A673 (cell line): ENCODE measurements at places on chromosomes 7 and 10. TPM values are rescaled to one million over a fixed set of nuclear protein-coding genes. Genes with fewer than 3 reads are reported as not detected.

GRCh38 chr10:86922553-86922961, 34.9 kb downstream of the MMRN2 start:
- peaks cover 83% of the 10 kb centered on the region for H3K36me3 ChIP-seq
- H3K4me3 ChIP-seq, result no peak overlapping the region
- no peak overlapping the region for H3K27ac ChIP-seq
- no peak for DNase-seq

DNA sequence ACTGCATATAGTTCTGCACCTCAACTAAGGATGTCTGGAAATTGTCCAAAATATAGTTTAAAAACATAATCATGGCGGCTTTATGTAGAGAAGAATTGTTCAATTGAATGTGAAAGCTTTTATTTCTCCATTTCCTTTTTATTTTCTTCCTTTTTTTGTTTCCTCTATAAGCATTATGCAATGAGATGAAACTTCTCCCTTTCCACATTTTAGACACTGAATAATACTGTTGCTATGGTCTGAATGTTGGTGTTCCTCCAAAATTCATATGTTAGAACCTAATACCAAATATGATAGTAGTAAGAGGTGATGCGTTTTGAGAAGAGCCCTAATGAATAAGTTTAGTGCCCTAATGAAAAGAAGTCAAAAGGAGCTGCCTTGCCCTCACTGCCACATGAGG, 175.0 kb downstream of the RNLS start:
- H3K4me1 ChIP-seq, result no peaks in the 10 kb centered on the region
- H3K4me3 ChIP-seq, result no peak overlapping the region
- H3K27me3 ChIP-seq, result no peaks in the 10 kb centered on the region
- H3K27ac ChIP-seq, result no peak overlapping the region
- H3K36me3 ChIP-seq, result no peaks in the 10 kb centered on the region
- DNase-seq, result no peak

DNA sequence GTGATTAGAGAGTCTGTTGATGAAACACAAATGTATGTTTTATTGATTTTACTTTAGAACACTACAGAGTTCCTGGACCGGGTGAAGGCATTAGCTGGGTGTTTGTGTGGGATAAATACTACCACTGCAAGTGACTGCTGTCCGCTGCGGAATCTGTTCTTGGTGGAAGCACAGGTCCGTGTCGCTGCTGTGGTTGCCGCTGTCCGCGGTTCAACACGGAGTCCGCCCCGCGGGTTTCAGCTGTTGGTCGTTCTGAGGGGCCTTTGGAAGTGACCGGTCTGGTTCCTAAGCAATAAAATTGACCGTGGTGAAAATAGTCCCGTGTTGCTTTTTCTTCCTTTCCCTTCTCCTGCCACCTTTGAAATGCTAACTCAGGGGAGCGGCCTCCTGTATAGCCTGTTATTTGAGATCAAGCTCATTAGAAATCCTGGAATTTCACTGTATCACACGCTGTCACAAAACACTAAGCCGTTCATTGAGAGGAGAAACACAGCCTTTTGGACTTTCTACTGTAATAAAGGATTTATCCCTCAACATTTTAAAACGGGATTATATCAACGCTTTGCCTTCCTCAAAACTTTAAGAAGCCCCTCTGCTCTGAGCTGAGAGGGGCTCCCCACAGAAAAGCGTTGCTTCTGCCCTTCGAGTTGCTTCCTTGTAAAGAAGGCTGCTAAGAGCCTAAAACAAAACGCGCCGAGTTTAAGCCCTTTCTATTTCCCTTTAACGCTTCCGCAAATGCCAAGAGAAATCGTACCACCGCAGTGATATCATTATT, 2.6 kb downstream of the NKX6-2 start:
- peaks cover 52% of the 10 kb centered on the region for H3K27me3 ChIP-seq
- H3K4me1 ChIP-seq, result no peaks in the 10 kb centered on the region
- no peak overlapping the region for H3K4me3 ChIP-seq
- no peak overlapping the region for H3K27ac ChIP-seq
- no peak for DNase-seq

Gene HMX3
- 0.26 TPM in 1 of 2 replicates, not detected in the other for total RNA-seq

DNA sequence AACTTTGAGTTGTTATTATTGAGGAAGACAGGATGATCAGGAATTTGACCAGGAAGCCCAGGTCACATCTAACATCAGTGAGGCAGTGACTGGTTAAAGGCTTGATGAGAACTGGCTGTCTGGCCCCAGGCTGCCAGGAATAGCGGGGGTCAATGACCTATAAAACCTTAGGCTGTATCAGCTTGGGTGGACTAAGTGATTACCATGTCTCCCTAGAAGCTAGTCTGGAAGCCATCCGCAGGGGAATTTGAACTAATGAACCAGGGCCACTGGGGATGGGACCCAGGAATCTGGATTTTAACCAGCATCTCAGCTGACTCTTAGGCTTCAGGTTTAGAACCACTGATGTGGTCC, 56.6 kb downstream of the BPGM start:
- H3K4me1 ChIP-seq, result no peaks in the 10 kb centered on the region
- no peak for DNase-seq
- no peaks in the 10 kb centered on the region for H3K27me3 ChIP-seq
- no peak overlapping the region for H3K4me3 ChIP-seq

Gene GIMAP6
- total RNA-seq, result not detected in 2 replicates

Gene CLIP2
- 28.9 and 33.3 TPM in 2 replicates for total RNA-seq

GRCh38 chr10:95319239-95319638, 28.4 kb upstream of the PDLIM1 start:
- H3K27ac ChIP-seq, result no peak overlapping the region
- no peak for DNase-seq
- H3K4me1 ChIP-seq, result no peaks in the 10 kb centered on the region
- H3K36me3 ChIP-seq, result no peaks in the 10 kb centered on the region

Gene TAS2R41
- not detected in 2 replicates for total RNA-seq

DNA sequence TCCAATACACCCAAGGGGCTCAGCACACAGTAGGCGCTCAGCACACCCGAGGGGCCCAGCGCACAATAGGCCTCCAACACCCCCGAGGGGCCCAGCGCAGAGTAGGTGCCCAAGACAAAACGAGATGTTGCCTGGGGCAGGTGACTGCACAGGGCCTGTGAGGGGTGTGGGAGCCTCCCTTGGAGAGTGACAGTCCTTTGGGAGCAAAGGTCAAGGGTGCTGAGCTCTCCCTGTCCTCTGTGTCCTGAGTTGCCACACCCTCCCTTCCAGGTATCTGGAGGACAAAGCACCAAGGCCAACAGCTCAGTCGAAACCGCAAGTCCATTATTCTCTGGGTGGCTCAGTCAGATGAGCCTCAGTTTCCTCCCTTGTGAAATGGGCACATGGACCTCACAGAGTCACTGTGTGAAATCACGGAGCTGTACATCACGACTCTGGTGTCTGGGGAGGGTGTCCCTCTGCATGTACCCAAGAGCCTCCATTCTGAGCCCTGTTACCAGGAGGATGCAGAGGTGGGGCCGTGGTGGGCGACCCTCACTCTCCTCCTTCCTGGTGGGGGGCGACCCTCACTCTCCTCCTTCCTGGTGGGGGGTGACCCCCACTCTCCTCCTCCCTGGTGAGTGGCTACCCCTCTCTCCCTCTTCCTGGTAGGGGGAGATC, 81.3 kb downstream of the FOXL3 start:
- no peak overlapping the region for H3K27ac ChIP-seq
- H3K4me3 ChIP-seq, result no peak overlapping the region
- H3K36me3 ChIP-seq, result no peaks in the 10 kb centered on the region
- H3K27me3 ChIP-seq, result no peaks in the 10 kb centered on the region
- peak; percentile 38 for DNase-seq

Gene PNLIPRP1
- total RNA-seq, result not detected in 2 replicates

GRCh38 chr7:36131026-36131425, 22.0 kb upstream of the EEPD1 start:
- H3K4me1 ChIP-seq, result no peaks in the 10 kb centered on the region
- H3K27ac ChIP-seq, result no peak overlapping the region
- no peak for DNase-seq
- H3K4me3 ChIP-seq, result no peak overlapping the region
- H3K27me3 ChIP-seq, result no peaks in the 10 kb centered on the region

Gene BMPER
- 6.7 and 8.2 TPM in 2 replicates for total RNA-seq

- no peak overlapping the region for H3K4me3 ChIP-seq
- H3K36me3 ChIP-seq, result no peaks in the 10 kb centered on the region
- peak overlapping the region; percentile 38 for H3K27ac ChIP-seq
- peak; percentile 95 for DNase-seq
- H3K27me3 ChIP-seq, result no peaks in the 10 kb centered on the region
- peaks cover 8% of the 10 kb centered on the region for H3K4me1 ChIP-seq
These were observed 70.5 kb downstream of the KLF6 start for GRCh38 chr10:3714531-3714930.

Gene LRRC4
- 10.6 and 16.1 TPM in 2 replicates for total RNA-seq

DNA sequence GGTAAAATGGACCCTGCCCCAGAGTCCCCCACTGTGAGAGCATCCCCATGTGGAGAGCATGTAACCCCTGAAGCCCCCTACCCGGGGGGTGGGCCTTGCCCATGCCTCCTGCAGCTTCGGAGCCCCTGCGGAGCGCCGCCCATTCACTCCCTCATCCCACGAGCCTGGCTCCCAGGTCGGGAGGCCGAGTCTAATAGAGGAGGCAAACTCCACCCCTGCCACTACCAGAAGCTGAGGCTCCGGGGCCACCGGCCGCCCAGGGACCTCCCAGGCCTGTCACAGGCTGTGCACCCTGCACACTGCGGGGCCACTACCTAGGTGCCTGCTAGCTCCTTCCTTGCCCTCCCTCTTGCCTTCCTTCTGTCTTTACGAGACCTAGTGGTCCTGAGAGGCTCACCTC, 17.4 kb downstream of the WDR86 start:
- DNase-seq, result no peak
- no peak overlapping the region for H3K4me3 ChIP-seq
- H3K36me3 ChIP-seq, result no peaks in the 10 kb centered on the region
- H3K27ac ChIP-seq, result no peak overlapping the region
- H3K27me3 ChIP-seq, result no peaks in the 10 kb centered on the region
- H3K4me1 ChIP-seq, result no peaks in the 10 kb centered on the region

Gene ARMS2
- not detected in 2 replicates for total RNA-seq

DNA sequence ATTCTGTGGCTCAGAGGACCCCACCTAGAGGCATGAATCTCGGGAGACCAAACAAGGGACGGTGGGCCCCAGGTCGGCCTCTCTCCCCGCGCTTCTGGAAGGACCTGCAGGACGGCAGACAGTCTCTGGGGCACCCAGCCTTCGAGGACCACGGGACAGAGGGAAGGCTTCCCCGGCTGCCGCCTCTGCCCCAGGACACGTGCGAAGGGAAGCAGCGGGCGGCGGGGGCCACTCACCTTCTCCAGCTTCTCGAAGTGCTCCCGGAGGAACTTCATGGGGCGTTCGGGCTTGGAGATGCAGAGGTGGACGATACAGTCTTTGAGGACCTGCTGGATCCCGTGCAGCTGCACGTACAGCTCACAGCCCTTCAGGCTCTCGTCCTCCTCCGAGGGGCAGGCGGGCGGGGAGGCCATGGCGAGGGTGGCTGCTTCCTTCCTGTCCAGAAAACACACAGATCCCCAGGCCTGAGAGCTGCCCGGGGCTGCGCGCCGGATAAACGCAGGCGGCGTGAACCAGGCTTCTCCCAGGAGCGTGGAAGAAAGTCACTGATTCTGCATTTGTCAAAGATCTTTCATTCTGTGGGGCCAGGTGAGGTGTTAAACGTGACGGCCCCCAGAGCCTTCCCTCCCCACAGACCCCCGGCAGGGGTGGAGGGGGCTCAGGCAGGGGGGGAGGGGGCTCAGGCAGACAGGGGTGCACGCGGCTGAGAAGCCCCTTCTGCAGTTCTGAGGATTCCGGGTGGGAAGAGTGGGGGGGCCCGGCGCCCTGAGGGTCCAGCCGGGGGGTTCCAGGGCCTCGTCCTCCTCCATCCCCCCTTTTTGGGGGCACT, 15.2 kb upstream of the DNAAF5 start:
- H3K27ac ChIP-seq, result peak overlapping the region; percentile 37
- no peaks in the 10 kb centered on the region for H3K36me3 ChIP-seq
- no peaks in the 10 kb centered on the region for H3K27me3 ChIP-seq

DNA sequence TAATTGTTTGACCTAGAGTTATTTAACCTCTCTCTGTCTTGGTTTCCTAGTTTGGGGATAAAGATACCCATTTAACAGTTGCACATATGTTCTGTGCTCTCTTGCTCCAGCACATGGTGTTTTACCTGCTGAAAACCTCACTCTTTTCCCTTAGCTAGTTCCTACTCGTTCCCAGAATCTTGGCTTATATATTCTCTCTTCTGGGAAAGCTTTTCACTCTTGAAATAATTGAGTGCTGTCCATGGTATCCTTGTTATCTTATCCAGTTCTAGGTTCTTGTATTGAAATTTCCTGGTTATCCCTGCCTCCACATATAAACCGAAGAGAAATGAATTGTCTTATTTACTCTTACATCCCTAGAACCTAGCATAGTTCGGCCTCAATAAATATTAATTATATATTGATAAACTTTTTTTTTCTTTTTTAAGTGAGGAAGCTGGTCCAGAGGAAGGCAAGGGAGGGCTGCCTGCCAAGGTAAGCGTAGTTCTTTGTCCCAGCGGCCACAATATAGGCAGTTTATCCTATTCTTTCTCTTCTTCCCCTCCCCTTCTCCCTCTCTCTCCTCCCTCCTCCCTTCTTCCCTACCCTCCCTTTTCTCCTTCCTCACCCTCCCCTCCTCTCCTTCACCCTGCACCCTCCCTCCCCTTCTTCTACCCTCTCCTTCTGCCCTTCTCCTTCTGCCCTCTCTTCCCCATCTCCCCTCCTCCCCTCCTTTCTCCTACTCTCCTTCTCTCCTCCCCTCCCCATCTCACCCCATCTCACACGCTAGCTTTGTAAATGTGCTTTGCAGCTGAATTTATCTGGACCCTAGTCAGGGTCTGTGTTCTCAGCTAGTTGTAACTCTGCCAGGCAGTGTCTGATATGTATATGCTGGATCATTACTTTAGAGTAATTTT, 7.9 kb downstream of the WEE2 start:
- H3K4me1 ChIP-seq, result no peaks in the 10 kb centered on the region
- no peak overlapping the region for H3K27ac ChIP-seq
- H3K4me3 ChIP-seq, result no peak overlapping the region
- no peaks in the 10 kb centered on the region for H3K36me3 ChIP-seq
- peaks cover 20% of the 10 kb centered on the region for H3K27me3 ChIP-seq

DNA sequence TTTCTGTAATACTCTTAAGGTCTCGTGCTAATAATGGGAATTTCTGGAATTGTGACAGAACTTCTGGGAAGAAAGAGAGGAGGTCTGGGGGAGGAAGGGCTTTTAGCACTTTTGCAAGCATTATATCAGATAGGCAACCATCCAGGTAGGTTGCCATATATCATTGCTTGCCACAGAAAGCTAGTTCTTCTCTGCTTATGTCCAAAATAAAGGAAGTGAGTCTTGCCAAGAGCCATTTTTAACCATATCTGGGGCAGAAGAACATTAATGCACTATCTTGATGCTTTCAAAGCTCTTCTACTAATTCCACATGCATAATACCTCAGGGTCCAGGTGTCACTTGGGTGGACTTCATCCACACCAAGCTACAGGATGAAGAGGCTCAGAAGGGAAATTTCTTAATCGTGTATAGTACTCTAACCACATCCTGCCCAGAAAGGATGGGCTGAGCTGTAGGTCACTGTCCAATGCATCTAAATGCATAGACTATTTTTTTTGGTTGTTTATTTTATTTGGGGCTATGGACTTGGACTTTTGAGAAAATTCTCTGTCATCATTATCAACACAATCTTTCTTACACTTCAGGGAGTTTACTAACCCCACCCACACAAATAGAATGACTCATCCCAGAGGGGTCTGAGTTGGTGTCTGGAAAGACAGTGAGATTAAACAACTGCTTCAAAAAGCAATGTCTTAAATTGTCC, 68.9 kb upstream of the ADO start:
- H3K4me1 ChIP-seq, result no peaks in the 10 kb centered on the region
- no peak overlapping the region for H3K27ac ChIP-seq
- H3K4me3 ChIP-seq, result no peak overlapping the region
- H3K27me3 ChIP-seq, result no peaks in the 10 kb centered on the region
- H3K36me3 ChIP-seq, result no peaks in the 10 kb centered on the region
- DNase-seq, result peak; percentile 50
